CD4-positive, alpha-beta T cell treated with Interleukin-10 for 1 hour (primary cell): ENCODE measurements at places on chromosomes 2 and 18.

- peak; percentile 91 for DNase-seq
Measured at GRCh38 chr18:47175898-47176575, at the start of gene IER3IP1. Gene IER3IP1 (minus strand): TSS chr18:47176364. CDS start chr18:47176277, 87 bp downstream.

DNA sequence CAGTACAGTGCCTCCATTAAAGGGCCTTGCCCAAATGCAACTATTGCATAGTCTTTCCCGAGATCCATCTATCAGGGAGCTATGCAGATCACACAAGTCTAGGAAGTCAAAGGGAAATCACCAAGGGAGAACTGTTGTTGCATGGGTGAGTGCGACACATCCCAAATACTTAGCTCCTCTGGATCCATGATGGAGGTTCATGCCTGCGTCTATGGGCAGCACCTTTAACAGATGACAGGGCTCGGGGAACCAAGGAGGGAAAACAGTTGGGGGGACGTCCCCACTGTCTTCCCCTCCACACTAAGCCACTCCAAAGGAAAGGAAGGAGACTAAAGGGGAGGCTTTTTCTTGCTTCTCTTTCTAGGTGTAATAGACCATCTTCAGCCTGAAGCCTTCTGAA lies 552.8 kb upstream of the PKDCC start:
- no peak for DNase-seq

GRCh38 chr2:180370511-180371205 lies 363.6 kb upstream of the CWC22 start:
- no peak for DNase-seq

GRCh38 chr2:234355021-234355720 lies 141.7 kb downstream of the ARL4C start:
- no peak for DNase-seq

- DNase-seq, result no peak
Measured at GRCh38 chr2:224843141-224843540, 127.0 kb upstream of the CCDC195 start.

- DNase-seq, result no peak
Measured at GRCh38 chr2:186347472-186347871, 138.6 kb upstream of the ZC3H15 start.

DNA sequence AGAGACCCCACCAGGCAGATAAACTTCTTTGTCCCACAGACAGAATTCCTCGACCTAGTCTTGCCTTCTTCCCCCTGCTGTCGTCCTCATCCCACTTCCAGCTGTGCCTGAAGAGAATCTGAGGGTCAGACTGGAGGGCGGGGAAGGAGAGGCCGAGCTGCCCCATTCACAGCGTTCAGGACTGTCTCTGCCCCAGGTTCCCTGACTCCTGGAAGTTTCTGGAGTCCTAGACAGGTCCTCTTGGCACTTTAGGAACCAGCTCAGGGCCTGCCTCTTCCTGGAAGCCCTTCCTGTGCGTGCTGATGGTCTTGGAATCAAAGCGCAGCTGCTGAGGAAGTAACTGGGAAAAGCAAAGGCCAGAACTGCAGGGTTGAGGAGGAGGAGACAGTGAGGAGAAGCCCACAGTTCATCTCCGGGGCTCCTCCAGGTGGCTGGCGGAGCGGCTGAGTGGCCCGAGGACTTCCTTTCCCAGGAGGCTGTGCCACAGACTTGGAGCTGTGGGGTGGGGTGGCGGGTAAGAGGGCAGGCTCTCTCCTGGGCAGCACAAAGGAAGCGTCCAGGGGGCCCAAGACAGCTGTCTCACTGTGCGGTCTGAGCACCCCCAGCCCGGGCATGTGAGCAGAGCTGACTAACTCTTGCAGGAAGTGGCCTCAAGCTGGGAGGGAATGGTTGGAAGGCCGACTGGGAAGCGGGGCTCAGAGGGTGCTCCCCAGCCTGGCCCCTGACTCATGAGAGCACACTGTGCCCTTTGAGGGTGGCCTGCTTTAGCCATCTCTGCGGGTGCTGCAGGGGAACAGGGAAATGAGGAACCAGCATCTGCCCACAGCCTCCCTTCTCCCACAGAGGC lies 39.5 kb downstream of the SDC1 start:
- no peak for DNase-seq

DNA sequence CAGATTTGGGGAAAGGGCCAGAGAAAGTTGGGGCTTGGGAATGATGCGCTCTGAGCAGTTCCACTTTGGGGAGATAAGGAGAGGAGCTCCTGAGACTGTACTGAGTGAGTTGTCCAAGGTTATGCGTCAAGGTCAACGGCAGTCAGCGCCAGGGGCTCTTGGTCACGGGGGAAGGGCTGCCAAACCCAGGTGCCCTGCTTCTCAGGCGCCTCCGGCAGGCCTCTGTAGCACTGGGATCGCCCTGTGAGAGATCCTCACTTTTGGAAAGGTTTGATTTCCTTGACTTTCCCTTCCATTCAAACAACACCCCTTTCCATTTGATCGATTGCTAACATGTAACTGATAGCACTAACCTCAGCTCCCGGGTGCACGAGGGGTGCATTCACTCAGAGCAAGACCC lies 136.5 kb upstream of the SOX11 start:
- DNase-seq, result no peak

GRCh38 chr2:71936076-71937030 lies 211.3 kb downstream of the CYP26B1 start:
- no peak for DNase-seq

DNA sequence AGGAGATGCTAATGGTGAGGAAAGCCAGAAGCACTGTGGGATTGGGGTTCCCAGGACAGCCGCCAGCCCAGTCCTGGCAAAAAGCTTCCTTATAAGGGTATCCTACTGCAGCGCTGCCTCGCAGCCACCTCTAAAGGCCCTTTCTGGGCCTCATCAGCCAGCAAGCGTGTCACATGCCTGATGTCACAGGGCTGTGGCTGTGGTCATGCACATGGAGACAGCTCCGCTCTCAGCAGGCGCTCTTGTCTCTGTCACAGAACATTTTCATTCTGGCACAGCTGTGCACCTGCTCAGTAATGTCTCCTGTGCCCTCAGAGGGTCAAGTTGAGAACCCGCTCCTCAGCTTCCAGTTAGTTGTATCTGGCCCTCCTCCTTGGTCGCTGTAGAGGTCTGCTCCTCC lies 17.7 kb upstream of the MAL start:
- no peak for DNase-seq

DNA sequence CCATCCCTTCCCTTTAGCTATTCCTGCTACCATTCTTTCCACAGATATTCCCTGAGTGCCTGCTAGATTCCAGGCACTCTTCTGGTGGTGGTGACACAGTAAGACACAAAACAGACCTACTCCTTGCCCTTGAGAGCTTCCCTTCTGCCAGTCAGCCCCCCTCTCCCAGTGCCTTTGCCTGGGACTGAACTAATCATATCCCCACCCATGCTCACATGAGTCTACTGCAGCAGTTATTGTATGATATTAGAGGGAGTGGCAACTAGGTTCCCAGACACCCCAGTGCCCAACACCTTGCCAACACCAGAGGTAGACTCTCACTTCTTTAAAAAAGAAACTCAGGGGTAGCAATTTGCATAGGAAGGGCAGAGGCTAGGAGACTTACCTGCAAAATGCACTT lies 7.2 kb upstream of the LBH start:
- no peak for DNase-seq

DNA sequence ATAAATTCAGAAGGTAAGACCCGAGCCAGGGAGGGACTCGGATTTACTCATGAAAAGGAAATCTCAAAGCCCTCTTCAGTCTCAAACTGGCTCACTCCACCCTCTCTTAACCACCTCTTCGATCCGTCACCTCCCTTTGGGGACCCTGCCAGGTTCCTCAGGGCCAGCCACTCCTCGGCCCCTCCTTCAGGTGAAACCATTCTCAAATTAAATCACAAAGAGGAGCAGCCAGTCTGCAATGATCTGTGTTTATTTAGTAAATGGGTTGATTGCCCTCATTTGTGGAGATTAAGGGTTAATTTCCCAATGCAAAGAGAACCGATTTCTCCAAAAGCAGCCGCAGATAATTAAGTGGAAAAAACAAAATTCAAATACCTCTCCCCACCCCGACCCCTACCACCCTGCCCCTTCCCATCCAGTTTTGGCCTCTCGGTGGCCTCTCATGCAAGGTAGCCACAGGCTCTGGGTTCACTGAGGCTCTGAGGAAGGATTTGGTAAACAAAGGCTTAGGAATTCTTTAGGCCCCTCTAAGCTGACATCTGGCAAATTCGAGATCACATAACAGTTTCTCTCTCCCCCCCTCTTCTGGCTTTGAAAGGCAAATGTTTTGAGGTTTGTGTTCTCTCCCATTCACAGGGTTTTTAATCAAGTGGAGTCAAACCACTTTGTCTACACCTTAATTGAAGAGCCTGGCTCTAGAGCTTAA lies 10.3 kb upstream of the FZD7 start:
- no peak for DNase-seq

DNA sequence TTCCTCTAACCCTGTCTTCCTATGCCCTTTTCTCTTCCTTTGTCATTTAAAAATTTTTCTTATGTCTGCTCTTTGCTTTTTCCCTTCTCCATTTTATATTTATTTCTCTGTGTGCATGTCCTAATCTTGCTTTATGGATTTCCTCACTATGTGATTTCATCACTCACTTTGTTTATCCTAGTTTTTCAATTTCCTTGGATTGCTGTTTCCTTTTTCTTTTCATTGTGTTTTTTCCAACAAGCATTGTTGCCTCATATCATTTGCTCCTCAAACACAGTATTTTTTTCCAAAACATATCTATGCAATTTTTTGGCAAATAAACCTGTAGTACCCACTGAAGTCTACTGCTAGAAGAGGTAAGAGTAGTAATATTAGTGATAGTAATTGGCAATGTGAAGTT lies 67.4 kb upstream of the PNPT1 start:
- DNase-seq, result no peak

DNA sequence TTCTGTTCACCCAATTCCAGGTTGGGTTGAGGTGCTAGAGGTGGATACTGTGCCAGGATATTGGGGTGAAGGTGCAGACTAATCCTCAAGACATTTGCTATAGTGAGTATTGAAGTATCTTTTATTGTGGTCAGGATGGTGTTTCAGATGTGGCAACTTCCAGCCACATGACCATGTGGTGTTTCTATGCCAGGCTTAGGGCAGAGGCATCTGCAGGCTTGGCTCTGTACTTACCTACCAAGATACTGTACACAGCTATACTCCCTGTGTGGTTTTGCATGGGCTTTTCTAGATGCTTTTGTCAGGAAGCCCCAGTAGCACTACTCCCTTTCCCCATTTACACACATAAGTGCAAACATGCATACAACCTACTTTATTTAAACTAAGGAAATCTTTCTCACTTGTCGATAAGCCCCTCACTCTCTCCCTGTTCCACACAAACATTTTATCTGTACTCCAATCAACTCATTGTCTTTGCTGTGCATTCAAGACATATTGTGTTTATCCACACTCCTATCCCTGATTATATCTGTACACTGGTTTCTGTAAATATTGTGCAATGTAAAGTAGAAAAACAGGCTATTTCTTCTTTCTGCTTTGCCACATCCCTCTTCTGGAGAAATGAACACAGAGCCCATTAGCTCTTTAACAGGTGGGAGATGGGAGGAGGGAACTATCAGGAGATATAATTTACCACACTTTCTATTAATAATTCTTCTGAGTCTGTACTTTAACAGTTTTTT lies 12.3 kb downstream of the ARL6IP6 start:
- DNase-seq, result peak; percentile 72

DNA sequence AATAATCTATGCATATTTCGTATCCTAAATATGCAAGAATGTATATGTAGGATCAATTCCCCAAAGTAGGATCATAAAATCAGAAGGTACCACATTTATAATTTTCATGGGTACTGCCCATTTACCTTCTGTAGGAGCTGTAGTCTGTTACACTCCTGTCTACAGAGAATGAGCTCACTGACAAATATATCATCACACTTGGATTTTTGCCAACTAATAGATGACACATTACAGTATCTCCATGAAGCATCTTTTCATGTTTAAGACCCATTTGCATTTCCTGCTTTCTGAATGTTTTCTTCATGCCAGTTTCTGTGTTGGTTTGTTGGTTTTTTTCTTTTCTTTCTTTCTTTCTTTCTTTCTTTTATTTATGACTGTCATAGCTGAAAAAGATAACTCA lies 70.9 kb upstream of the EML6 start:
- no peak for DNase-seq

- no peak for DNase-seq
Measured at GRCh38 chr2:233480490-233481202, 85.9 kb downstream of the USP40 start.

GRCh38 chr2:70517804-70518203 lies 35.8 kb downstream of the TGFA start:
- DNase-seq, result no peak

DNA sequence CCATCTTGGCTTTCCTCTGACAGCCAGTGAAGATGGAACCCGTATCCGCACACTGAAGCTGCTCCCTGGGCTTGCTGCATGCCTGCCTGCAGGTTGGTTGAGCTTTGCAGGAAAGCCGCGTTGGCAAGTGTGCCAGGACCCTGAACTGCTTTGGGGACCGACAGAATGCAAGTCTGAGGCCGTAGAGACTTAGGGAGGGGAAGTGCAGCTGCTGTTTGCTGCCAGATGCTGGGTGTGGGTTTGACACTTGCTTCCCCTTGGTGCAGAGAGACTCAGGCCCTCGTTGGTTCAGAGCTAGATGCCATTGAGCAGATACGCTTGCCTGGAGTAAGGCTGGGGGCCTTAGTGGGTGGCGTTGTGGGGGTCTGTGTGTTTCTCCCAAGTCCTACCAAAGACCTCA lies 13.1 kb upstream of the PHLPP1 start:
- DNase-seq, result no peak

DNA sequence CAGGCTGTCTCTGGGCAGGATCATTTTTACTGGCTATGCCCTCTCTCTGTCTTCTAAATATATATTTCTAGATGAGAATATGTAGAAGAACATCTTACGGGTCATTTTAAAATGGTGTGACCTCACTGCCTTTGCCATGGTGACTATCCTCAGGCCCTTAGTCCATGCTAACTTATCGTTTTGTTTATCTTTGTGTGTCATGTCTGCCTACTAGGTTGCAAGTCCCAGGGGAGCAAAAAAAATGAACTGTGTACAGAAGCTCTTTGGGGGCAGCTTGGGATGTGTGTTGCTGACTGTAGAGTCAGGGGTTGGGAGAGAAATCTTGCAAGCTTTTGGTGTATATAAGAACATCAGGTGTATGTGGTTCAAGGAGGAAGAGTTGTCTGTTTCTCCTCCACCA lies 11.0 kb downstream of the CPSF3 start:
- no peak for DNase-seq

- no peak for DNase-seq
Measured at GRCh38 chr2:229562472-229563127, 151.8 kb downstream of the DNER start.

GRCh38 chr18:62957885-62958472 lies 242.6 kb downstream of the PHLPP1 start:
- DNase-seq, result peak; percentile 59

DNA sequence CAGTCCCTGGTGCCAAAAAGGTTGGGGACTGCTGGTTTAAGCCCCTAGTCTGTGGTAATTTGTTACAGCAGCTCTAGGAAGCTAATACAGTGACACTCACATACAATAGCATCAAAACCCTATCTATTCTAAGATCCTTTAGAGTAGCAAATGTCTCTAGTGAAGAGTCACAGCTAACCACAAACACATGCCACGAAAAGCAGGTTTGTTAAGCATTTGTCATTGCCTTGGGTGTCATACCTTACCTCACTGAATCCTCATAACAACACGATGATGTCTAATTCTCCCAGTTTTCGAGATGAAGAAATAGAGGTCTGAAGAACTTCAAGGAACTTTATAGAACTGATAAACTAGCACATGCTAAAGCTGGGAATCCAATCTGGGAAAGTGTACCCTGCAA lies 29.6 kb upstream of the RNF152 start:
- DNase-seq, result no peak

- DNase-seq, result no peak
Measured at GRCh38 chr2:225793736-225794550, 394.4 kb downstream of the NYAP2 start.
